Stimulated activated CD8-positive, alpha-beta memory T cell treated with anti-CD3 and anti-CD28 coated beads, Interleukin-15, amount 100 ng/mL, for 48 hours (primary cell): ENCODE measurements at places on chromosomes 5 and 9.

DNA sequence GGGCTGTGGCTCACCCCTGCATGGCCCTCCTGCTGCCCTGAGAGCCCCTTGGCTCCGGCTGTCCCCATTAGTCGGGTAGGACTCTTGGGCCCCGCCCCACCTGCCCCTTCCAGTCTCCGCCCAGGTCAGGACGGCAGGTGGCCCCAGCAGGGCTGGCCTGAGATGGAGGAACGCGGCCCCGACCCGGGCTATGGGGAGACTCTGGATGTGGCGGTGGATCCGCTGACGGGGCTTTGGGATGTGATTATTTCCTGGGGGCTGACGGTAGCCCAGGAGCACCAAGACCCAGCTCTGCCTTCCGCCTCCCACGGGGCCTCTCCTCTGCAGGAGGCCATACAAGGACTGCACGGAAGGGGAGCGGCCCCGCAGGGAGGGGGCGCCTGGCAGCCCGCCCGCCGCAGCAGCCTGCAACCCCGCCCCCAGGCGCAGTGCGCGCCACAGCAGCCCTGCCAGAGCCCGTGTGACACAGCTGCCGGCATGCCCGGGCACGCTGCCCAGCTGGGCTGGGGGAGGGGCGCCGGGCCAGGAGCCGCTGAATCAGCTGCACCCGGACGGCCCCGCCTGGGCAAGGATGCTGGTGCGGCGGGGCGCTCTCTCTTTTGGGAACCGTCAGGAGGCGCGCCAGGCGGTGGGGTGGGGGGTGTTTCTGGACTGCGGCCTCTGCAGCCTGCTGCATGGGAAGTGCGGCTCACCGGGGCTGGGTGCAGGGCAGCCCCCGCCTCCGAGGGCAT is 9.2 kb downstream of the TMEM250 start:
- peak; percentile 93 for DNase-seq

DNA sequence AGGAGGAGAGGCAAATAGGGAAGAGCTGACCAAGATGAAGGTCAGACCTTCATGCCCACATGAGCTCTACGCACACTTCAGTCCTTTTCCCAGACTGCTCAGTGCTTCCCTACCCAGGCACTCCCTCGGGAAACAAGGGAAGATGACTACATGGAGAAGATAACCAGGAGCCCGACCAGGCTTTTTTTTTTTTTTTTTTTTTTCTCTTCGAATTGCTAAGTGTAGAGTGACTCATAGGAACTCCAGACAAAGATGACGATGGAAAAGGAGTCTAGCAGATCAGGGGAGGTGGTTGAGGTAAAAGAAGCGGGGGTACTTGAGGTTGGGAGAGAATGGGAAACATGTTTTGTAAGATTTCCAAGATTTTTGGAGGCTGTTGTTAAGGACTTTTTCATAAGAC is 526.1 kb downstream of the BNC2 start:
- DNase-seq = no peak

GRCh38 chr9:93958819-93959682 is 3.9 kb upstream of the BARX1 start:
- DNase-seq = no peak

GRCh38 chr9:18721267-18721994 is 247.5 kb downstream of the ADAMTSL1 start:
- DNase-seq = no peak

GRCh38 chr9:115036691-115037090 is 81.3 kb downstream of the TNC start:
- no peak for DNase-seq

- no peak for DNase-seq
Measured at GRCh38 chr9:137772281-137772873, 105.2 kb upstream of the CACNA1B start.

DNA sequence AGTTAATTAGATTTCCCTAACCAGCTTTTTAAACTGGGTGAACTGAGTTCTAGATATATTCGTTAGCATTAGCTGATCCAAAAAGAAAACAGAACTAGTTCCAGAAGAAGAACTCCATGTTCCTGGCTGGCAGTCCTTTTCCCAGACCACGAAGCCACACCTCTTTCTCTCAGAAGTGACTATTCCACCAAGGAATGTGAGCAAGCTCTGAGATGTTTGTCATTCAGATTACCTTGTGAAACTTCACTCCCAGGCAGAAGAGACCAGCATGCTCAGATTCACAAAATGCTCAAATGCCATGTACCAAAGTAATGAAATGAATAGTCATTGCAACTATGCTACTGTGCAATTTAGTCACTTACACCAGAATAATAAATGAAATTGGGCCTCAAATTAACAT is 4.4 kb upstream of the SSBP2 start:
- DNase-seq = no peak

DNA sequence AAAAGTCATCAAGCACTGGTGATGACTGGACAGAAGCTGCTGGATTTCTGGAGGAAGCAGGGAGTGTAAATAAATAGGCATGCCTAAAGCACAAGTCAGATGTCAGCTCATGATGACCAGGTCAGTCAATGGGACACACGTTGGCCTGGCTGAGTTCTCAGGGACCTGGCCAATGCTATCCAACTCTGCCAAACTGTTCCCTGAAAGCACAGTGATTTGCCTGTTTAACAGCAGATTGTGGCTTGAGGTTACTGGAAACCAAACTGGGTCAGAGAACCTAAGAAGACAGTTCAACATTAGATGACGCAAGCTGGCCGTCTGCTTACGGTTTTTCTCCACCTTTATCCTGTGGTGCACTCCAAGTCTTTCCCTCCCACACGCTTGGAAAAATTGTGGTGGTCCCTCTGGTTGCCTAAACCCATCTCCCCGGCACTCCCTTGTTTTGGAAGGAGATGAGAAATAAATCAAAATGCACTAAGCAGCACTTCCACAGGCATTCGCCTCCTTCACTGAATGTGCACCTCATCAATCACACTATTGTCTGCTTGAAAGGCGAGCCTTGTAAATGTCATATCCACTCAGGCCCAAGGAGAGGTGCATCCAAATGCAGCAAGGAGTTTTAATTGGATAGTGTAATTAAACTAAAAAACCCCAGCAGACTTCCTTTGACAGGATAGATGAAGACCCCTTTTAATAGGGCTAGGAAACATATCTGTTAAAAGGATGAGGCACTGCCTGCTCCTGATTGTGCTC is 199.4 kb downstream of the GAPVD1 start:
- no peak for DNase-seq

DNA sequence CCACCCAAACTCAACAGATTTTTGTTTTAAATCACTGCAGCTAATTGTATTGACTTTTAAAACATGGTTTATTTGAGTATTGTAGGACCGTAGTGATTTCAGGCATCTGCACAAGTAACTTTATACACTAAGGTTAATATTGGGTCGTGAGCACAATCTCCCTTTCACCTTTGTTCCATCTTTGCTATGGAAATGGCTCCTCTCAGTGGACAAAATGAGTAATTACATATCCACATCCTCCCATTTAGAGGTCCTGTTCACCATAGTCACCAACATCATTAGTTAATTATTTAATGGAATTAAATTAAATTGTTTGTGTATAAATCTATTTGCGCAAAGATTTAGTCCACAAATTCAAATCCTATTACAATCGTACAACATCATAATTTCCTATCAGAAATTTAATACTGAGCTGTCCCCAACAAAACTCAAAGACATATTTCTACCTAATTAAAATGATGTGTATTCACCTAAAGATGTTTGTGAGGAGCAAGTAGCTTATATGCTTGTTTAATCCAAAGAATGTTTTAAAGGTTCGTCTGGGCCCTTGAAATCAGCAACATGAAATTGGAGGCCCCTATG is 173.0 kb upstream of the DAPK1 start:
- DNase-seq = no peak

DNA sequence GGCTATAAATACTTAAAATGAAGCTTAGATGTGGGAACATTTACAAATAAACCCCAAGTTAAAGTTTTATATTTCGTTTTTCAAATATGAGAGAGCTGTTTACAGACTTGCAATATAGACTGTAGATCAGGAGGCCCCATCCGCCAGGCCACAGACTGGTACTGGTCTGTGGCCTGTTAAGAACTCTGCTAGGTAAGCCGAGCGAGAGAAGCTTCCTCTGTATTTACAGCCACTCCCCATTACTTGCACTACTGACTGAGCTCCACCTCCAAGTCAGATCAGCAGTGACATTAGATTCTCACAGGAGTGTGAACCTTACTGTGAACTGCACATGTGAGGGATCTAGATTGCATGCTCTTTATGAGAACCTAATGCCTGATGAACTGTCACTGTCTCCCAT is 561.4 kb upstream of the FAM174A start:
- DNase-seq = no peak

GRCh38 chr5:15587916-15588315 is 87.9 kb downstream of the FBXL7 start:
- DNase-seq = no peak

DNA sequence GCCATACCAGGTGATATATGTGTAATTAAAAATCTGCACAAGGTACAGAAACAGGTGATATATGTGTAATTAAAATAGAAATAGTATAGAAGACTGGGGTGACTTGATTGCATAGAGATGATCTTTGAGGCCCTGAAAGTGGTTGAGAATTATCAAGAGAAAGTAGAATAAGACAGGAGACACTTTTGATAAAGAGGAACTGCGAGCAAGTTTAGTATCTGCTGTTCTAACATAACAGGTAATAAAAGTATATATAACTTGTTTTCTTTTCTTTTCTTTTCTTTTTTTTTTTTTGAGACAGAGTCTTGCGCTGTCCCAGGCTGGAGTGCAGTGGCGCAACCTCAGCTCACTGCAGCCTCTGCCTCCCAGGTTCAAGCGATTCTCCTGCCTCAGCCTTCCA is 5.4 kb downstream of the SNX2 start:
- DNase-seq = no peak

- DNase-seq = no peak
Measured at GRCh38 chr5:179974246-179974945, 66.7 kb upstream of the TBC1D9B start.

GRCh38 chr5:180069589-180070247 is 1.8 kb downstream of the RNF130 start:
- DNase-seq = no peak

GRCh38 chr9:28270156-28270555 is 696.9 kb upstream of the C9orf72 start:
- DNase-seq = no peak
